IPS-NIHi11 (cell line): ENCODE measurements at places on chromosomes 11 and 22.

- DNase-seq, result no peak
These were observed 96.0 kb downstream of the WNT7B start for GRCh38 chr22:45880716-45881523.

- no peak for DNase-seq
These were observed 2.9 kb downstream of the TRPT1 start for GRCh38 chr11:64223001-64223651.

GRCh38 chr11:116703421-116703820, 69.4 kb downstream of the BUD13 start:
- DNase-seq, result peak; percentile 80

DNA sequence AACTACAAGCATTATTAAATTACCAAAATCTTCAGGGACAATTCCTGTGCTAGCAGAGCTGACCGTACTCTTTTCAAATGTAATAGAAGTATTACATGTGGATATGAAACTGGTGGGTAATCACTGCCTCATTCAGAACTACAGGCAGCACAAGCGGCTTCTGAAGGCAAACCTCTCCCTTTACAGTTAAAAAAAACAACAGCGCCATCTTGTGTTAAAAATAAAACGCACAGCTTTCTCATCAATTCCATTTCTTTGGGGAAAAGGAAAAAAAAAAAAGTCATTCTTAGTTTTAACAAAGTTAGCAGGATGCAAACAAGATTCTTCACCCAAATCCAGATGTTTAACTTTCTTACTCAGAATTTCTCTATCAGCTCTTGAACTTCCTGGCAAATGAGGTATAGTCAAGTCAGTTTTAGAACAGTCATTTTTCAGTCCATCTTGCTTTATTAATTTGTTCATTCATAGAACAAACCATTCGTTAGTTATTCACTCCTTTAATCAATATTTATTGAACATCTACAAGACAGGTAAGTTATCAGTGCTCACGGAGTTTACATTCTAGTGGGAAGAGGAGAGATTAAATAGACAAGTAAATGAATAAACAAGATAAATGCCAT, 331.8 kb upstream of the MPPED2 start:
- peak; percentile 41 for DNase-seq

DNA sequence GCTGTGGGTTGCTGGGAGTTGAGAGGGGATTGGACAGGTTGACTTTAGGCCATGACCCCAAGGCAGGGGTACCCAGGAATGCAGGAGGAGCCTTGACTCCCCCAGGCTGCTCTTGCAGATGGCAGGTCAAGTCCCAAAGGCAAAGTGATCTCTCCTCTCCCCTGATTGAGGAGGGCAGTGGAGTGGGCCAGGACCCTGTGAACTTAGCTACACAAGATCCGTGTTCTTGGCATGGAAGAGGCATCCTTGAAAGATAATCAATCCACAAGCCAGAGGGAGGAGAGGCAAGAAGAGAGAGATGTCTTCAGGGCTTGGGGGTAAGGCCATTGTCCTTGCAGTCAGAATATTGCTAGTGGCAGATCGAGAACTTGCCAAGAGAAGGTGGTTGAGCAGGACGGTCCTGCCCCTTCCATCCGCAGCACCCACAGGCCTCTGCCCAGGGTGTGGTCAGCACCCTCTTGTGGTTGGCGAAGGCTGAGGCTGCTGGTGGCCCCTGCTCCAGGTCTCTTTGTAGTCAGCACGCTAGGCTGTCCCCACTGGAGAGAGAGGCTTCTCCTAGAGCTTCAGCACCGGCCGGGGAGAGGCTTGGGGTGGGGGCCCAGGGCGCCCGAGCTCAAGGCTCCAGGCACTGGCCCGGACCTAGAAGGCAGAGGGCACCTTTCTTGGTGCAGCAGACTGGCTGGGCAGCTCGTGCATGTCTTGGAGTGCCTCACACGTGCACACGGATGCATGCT, 45.4 kb downstream of the KCNC1 start:
- DNase-seq, result no peak

GRCh38 chr22:28171712-28172111, 252.7 kb upstream of the PITPNB start:
- DNase-seq, result no peak

- DNase-seq, result no peak
These were observed 118.7 kb upstream of the B3GAT1 start for GRCh38 chr11:134530636-134531326.
